A172 (cell line): ENCODE measurements at places on chromosomes 4 and X. TPM values are rescaled to one million over a fixed set of nuclear protein-coding genes. Genes with fewer than 3 reads are reported as not detected.

Gene PCDH18
- total RNA-seq, result 2.5 and 4.2 TPM in 2 replicates

Gene CSAG3
- not detected in 2 replicates for total RNA-seq

Gene RHOH
- not detected in 2 replicates for total RNA-seq

Gene MAGEC2
- not detected in 2 replicates for total RNA-seq

Gene LRIT3
- total RNA-seq, result not detected in 2 replicates

Gene NXF2B
- 0.29 and 1.2 TPM in 2 replicates for total RNA-seq

DNA sequence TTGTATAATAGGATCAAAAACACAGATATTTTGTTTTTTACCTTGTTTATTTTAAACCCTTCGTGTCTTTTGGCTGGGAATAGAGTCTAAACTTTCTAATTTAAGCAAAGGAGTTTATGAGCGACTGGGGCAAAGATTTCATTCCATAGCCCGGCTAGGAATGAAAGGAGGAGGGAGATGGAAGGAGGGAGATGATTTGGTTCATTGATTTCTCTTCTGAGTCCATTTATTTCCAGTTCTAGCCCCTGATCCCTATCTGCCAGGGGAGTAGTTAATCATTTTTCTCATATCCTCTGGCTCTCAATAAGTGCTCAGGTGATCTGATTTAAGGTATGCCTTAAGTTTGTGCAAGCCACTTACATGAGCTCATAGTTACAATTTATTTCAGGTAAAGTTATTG is 120.0 kb downstream of the SPRY1 start:
- DNase-seq, result no peak

DNA sequence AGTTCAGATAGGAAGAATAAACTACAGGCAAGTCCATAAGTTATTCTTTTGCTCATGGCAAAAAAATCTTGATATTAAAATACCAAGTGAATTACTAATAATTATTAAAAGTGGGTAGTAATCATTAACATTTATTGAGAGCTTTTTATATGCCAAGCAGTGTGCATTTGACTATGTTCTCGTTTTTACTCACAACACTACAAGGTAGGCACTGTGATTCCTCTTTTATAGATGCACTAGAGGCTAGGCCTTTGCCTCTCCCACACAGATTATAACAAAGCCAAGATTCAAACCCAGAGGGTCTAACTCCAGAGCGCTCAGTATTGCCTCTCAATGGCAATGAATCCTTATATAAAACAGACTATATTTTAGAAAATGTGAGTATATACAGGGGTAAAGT is 254.2 kb downstream of the NAF1 start:
- no peak for DNase-seq

DNA sequence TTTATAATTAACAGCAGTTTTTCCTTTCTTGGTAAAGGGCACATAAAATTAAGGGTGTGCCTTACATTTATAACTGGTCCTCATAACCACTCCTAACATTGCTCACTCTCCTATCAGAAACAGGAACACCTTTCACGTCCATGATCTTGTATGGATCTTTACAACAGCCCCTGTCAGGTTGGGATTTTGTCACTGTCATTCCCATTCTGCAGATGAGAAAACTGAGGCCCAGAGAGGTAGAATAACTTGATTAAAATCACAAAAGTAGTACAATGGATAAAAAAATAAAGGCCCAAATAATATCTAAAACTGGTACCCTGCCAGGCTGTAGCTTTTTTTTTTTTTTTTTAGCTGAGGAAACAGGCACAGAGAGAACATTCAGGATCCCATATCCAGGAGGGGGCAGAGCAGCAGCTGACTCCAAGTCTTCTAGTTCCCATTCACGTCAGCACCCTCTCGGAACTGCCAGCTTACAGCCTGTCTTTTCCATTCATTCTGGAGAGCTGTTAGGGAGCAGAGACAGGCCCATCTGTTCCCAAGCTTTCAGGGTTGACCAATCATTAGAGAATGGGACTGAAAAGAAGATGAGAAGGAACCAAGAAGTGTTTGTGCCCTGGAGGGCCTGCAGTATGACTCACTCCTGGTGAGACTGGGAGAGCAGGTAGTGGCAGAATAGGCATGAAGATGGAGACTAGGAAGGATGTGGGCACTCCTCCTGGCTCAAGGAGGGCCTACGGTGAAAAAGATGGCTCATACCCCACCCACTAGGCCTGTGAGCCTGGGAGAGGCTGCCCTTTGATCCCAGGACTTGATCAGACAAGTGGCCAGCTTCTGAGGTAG is 7.3 kb downstream of the SUV39H1 start:
- DNase-seq, result peak; percentile 35

DNA sequence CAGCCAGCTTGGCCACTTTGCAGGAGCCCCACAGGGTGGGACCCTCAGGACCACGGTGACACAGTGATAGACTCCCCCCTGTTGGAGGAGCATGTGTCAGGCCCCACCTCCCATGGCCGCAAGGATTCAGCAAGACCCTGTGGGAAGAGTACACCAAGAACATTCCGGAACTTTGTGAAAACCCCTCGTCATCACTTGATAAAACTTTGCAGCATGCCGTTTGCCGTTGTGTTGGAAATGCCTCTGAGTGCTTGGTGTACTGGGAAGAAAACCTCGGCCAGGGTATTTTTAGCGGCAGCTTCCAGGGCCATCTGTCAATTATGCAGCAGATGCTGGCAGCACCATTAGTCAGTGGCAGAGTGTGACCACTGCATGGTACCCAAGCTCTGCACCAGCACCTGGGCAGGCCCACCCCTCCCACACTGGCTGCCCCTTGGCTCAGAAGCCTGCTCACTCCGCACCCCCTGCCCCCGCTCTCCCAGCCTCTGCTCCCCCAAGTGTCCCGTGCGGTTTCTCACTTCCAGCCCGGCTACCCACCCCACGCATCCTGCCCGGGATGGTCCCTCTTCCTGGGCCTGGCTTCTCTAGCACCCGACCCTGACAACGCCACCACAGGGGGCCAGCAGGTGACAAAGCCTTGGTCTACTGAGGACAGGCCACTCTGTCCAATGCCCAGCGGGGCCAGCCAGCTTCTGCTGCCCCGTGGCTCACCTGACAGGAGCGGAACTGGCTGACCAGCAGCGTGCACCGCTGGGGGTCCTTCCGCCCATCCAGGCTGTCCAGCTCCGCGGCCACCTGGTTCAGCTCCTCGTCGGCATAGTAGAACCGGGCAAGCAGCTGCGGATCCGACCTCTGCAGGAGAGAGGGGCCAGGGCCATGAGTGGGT is 65.0 kb downstream of the ZFYVE28 start:
- DNase-seq, result no peak

DNA sequence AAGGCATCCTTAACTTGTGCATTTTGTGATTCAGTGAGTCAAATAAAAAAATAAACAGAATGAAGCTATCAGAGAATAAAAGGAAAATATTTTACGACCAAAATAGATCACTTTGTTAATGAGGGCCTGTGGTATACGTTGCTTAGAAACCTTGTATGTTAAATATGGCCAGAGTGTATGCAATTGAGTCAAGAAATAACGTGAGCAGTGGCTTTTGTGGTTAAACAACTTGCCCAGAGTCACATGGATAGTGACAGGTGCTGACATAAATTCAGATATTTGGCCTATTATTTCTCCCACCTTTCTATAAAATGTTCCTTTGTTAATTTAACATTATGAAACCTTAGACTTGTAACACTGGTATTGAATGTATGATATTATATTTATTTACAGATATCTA is 393.4 kb downstream of the PABPC4L start:
- DNase-seq, result no peak

GRCh38 chr4:158858410-158859199 is 89.8 kb downstream of the FNIP2 start:
- DNase-seq, result peak; percentile 37
